ENCODE measurements at places on chromosomes 2 and 18.

DNA sequence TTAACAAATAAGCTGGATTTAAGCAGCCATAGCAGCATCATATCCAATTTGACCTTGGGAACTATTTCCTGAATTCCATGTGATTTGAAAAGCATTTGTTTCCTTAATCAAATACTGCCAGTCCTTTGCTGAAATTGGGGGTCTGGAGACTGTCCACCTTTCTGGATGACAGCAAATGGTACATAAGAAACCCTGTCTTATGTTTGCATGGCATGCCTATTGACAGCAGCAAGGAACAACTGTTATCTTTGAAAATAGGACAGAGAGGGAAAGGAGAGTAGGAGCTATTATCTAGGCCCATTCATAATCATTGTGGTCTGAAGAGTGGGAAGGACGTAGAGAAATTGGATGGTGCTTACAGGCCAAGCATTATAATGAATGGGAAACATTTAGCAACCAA, 129.2 kb upstream of the CTNNA2 start:
- no peak for DNase-seq

GRCh38 chr18:30682672-30683071, 359.9 kb downstream of the DSC3 start:
- no peak for DNase-seq

DNA sequence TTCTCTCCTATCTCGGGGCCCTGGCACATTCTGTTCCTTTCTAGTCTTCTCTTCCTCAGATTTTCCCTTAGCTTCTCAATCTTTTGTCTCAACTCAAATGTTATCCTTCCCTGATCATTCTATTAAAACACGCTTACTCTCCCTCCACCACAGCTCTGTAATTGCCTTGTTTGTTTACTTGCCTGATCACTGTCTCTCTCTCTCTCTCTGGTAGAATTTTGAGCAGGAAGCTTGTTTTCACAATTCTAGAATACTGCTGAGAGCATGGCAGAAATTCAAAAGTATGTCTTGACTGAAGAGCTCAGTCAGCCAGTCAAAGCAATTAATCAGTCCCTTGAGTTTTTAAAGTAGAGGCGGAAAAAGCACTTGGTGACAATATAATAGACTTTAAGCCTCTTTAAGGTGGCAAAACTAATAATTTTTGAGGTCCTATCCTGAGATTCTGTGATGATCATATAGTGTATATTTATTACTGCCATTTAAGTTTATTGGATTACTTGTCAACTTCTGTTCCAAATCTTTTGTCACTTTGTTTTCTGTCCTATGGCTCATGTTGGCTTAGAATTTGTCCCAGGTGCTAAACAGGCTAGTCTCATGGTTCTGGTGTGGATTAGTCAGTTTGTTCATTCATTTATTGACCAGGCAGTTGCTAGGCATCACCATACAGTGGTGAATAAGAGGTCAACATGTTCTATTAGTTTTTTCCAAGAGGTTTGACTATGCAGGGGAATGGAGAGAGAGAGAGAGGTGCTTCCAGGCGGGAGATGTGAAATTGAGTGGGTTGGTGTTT, 2.3 kb downstream of the PSMD1 start:
- DNase-seq, result no peak

DNA sequence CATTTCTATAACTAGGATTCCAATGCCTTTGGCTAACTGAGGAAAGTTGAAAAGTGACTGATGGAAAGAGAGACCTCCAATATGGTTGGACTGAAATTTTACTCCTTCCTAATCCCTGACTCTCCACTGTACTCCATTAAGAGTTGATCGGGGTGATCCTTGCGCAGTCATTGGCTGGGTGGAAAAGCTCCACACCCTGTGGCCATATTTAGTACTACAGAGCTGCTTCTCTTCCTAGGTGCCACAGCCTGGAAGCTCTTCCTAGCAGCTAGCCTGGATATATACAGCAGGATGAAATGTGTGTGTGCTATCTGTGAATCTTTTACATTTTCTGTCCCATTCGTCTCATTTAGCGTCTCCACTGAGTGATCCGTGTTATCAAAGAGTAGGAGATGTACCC, 71.2 kb downstream of the MEP1B start:
- DNase-seq, result no peak

DNA sequence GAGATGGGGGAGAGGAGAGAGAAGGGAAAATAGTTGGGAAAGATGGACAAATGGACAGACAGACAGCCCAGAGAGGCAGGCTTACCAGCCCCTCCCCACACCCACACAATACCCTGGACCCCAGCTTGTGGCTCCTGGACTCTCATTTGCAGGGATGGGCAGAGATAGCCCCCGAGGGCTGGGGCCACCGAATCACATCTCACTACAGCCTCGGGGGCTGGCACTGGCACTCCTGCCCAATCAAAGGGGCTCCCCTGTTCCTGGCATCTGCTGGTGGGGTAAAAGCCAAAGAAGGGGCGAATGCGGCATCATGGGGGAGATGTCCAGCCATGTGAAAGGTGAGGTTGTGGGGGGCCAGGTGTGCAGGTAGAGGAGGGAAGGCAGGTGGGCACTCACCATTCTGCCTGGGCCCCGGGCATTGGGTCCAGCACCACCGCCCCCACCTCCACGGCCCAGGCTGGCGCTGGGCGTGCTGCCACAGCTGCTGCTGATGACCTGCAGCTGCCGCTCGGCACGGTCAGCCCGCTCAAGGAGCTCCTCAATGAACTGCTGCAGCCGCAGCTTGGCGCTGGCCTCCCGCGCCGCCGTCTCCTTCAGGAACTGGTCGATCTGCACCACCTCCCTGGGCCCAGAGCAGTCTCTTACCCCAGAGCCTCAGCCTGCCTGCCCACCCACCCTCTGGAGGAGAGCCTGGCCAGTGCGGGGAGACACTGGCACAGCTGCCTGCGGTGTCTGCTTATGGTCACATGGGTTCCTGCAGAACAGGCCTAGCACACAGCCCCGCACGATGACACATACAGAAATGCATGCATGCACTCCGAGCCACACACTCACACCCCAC, 18.0 kb downstream of the FBXO41 start:
- no peak for DNase-seq

DNA sequence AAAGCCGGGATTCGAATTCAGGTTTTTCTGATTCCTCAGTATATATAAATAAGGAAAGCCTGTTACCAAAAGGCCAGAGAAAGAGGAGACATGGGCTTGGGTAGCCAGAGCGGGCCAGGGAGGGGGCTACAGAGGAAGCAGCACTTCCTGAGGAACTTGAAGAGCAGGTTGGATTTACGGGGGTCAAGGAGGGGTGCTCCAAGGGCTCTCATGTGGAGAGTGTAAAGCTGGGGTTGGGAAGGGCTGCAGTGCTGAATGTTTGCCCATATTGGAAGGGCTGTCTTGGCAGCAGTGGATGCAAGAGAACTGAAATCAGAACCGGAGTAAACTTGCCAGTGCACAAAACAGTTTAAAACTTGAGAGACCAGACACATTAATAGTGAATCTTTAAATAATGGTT, 511.5 kb downstream of the CNTNAP5 start:
- DNase-seq, result no peak

GRCh38 chr2:11406958-11407381, 59.0 kb downstream of the E2F6 start:
- DNase-seq, result no peak

GRCh38 chr18:62106271-62106670, 80.6 kb downstream of the PIGN start:
- DNase-seq, result no peak

- no peak for DNase-seq
These were observed 15.2 kb downstream of the SAP130 start for GRCh38 chr2:128012698-128013097.

GRCh38 chr2:231605607-231606091, 13.0 kb downstream of the TEX44 start:
- no peak for DNase-seq

- no peak for DNase-seq
These were observed 713.7 kb downstream of the DSC3 start for GRCh38 chr18:30328839-30329238.

DNA sequence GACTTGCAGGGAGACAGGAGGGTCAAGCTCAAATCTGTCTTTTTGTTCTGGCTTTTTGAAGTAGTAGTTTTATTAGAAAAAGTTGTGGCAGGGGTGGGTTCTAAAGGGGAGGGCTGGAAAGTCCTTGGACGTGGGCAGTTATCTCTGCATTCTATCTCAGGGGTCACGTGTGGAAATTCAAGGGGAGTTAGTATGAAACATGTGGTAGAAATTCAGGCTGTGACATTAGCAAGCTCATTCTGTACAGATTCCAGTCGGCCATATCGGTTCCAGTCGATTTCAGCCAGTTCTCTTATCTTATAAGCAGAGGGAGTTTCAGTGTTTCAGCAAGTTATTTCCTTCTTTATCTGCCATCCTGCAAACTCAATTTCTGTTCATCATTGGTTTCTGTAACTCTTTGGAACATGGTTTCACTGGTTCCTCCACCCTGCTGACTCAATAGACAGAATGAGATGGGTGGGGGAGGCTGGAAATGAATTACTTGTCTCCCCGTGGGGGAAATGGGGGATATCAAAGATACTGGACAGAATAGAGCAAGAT, 53.0 kb downstream of the RAB27B start:
- DNase-seq, result no peak

DNA sequence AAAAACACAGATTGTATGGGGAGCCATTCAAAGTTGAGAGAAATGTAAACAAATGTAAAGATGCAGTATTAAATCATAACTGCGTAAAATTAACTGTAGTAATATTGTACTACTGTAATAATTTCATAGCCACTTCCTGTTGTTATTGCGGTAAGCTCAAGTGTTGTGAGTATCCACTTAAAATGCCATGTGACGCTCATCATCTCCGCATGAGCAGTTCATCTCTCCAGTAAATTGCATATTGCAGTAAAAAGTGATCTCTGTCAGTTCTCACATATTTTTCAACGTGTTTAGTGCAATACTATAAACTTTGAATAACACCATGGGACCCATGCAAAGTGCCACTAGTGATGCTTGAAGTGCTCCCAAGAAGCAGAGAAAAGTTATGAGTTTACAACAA, 41.8 kb upstream of the SP3 start:
- DNase-seq, result no peak

GRCh38 chr18:13464432-13465123, 246.0 kb downstream of the LDLRAD4 start:
- peak; percentile 63 for DNase-seq

- DNase-seq, result no peak
These were observed 74.3 kb downstream of the NPAS2 start for GRCh38 chr2:100894105-100894795.

GRCh38 chr2:204967199-204967960, 422.1 kb downstream of the PARD3B start:
- peak; percentile 2 for DNase-seq

DNA sequence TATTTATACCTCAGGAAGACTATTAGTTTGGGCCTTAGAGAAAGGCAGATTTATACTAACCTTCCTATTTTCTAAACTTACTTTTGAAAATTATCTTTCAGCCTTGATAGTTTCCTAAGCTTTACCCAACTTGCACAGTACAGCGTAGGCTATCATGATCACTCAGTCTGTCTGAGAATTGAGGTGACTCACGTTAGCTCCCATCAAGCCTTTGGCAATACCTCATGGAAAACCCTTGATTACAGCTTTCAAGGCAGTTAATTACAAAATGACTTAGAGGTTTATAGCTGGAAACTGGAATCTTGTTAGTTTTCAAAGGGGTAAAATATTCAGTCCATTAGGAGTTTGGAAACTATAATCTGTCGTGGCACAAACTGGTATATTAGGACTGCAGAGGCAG, 26.4 kb upstream of the ARMC9 start:
- DNase-seq, result no peak

DNA sequence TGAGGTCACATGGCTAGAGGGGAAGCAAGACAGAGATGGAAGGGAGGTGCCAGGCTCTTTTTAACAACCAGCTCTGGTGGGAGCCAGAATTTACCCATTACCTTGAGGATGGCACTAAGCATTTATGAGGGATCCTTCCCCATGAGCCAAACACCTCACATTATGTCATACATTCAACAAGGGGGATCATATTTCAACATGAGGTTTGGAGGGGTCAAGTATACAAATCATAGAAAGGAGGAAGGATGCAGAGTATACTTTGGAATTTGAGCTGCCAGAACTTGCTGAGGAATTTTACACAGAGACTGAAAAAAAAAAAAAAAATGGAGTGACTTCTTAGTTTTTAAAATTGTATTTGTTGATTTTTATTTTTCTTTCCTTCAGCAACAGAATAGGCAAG, 891.4 kb downstream of the CCDC85A start:
- no peak for DNase-seq

DNA sequence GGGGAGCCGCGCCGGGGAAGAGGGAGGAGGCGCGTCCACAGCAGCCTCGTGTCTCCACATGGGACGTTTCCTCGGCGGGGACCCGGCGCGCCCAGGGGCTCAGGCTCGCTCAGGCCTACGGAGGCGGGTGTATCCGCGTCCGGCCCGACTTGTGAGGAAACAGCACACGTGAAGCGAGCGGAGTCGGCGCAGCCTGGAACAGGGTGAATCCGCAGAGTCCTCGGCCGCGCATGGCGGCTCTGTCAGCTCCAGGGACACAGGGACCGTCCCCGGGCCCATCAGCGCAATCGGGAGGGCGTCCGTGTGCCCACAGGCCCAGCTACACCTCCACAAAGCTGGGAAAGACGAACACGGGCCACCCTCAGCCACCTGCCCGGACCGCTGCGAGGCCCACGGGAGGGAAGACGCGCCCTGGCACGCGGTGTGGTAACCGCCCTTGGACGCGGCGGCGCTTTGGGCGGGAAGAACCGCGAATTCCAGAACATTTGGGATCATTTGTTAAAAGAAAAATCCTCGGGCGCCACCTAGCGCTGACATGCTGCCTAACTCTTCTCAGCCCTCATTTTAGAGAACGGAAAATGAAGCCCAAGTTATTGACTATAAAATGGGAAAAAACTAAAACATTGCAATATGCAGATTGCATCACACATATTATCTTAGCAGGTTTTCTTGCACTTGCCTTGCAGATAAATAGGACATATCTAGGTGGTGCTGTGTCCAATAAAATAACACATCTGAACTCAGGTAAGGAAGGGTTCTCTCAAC, 40.4 kb downstream of the TMEM18 start:
- DNase-seq, result peak; percentile 36

DNA sequence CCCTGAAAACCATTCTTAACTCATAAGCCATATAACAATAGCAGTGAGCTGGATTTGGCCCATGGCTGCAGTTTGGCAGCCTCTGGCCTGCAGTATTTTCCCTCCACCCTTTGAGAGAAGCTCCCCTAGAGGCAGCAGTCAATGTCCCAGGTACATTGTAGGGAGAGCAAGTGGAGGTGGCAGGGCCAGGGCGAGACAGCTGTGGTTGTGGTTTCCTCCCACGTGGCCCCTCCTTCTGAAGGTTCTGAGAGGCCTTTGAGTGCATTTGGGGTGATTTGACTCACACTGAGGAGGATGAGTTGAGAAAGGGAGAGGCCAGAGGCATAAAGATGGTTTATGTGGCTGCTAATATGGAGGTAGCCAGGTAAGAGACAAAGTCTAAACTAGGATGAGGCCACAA, 45.5 kb upstream of the LDAH start:
- DNase-seq, result peak; percentile 86
